ENCODE measurements at places on chromosomes 5 and 9.

GRCh38 chr9:8863886-8864544 is 1064.4 kb upstream of the DMAC1 start:
- no peak for DNase-seq

- DNase-seq: no peak
These were observed 13.9 kb upstream of the BNC2 start for GRCh38 chr9:16884373-16884772.

GRCh38 chr9:133576031-133576874 is 32.9 kb downstream of the FAM163B start:
- DNase-seq: no peak

DNA sequence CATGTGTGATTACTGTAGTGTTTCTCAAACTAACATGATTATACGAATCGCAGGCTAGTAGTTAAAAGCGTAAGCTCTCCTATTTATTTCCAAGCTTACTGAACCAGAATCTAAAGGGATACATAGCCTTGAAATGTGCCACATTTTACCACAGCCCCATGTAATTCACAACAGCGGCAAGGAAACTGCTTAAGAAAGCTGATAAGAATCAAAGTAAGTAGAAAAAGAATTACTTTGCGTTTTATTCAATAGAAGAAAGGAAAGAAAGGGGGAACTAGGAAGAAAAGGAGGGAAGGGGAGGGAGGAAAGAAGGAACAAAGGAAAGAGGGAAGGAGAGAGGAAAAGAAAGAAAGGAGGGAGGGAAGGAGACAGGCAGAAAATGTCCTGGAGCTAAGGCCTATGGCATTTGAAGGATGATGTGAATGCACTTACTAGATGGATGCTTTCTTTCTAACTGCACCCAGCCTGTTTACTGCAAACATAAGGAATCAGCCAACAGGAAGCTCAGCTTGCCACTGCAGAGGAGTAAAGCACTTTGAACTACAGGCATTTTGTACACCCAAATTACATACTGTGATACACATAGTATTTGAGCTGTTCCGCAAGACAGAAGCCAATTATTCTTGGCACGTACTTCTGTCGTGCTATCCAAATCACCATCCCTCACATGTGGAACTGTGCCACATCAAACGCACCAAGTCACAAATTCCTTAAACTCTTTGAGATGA is 521.7 kb downstream of the RAB3C start:
- DNase-seq: no peak

GRCh38 chr9:129619787-129620668 is 873 bp downstream of the C9orf50 start:
- no peak for DNase-seq

DNA sequence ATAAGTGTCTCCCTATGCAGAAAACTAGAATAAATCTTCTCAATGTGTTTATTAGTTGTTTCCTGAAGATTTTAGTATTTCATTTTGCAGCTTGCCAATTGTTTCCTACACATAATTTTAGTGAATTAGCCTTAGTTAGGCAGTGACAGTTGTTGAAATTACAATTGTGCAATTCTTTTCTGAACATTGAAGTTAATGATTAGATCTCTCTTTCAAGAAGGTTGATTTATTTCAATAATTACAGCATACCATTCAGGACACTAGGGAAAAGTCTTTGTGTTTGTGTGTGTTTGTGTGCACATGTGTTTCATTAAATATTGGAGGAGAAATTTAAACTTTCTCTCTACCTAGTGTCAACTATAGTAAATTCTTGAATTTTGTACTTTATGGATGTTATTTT is 199.6 kb upstream of the MPDZ start:
- no peak for DNase-seq

DNA sequence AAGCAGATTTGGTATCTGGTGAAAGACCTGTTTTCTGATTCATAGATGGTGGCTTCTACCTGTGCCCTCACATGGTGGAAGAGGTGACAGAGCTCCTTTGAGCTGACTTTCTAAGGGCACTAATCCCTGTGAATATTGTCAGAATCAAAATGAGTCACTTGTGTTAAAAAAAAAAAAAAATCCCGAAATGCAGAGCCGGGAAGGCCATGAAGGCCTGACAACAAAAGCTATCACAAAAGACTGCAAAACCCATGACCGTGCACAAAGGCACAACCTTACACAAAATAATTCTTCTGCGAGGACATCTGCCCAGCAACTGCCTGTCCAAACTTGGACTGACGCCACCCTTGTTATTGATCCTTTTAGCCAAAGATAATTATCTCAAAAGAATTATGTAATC is 19.6 kb upstream of the UBTD2 start:
- no peak for DNase-seq

Measured in activated CD4-positive, alpha-beta T cell treated with anti-CD3 and anti-CD28 coated beads, Interleukin-2, Interleukin-4, amounts not matched to agents 100 ng/mL and 50 ng/mL, durations not matched to agents 16 hours and 8 hours (primary cell).